Panc1 (cell line): ENCODE measurements at places on chromosomes 13 and 19.

- no peak for DNase-seq
Measured at GRCh38 chr13:40981361-40981760, 37.8 kb downstream of the ELF1 start.

- no peak for DNase-seq
Measured at GRCh38 chr13:77124423-77124822, 97.5 kb upstream of the FBXL3 start.

DNA sequence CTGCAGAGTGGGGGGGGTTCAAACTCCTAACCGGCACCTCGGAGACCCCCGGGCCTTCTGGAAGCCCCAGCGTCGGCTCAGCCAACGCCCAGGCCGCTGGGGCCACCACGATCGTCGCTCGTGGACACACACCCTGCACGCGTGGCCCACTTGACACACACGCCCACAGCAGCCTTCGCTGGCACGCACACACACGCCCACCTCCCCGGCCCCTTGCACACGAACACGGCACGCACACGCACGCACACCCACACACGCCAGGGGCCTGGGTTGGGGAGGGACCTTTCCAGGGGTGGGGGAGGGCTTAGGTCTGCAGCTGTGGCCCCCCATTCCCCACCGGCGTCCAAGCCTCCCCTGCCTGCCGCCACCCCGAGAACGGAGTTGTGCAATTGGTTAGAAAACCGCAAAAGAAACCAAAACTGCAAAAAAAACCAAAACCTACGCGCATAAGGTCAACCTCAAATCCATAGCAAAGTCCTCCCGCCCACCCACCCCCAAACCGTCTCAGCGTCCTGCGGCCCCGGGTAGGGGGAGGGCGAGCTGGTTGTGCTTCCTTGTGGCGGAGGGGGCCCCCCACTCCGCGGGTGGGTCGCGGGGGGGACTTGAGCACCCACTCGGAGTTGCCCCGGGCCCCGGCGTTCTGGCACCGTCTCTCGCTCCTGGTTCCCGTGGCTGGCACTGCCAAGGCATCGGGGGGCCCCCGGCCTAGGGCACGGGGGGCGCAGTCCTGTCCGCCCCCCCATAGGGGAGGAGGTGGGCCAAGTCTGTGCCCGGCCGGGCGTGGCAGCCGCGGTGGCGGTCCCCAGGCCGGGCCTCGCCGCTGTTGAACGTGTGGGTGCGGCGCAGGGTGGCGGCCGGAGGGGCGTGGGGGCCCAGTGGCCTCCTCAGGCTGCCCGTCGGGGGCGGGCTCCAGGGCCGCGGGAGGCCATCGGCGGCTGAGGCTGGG lies 3.3 kb upstream of the LRG1 start:
- no peak for DNase-seq

GRCh38 chr13:27012482-27013197 lies 159.0 kb downstream of the USP12 start:
- DNase-seq = no peak

- no peak for DNase-seq
Measured at GRCh38 chr13:83557845-83558244, 324.4 kb downstream of the SLITRK1 start.

- DNase-seq = no peak
Measured at GRCh38 chr13:33537026-33537425, 251.5 kb upstream of the STARD13 start.

DNA sequence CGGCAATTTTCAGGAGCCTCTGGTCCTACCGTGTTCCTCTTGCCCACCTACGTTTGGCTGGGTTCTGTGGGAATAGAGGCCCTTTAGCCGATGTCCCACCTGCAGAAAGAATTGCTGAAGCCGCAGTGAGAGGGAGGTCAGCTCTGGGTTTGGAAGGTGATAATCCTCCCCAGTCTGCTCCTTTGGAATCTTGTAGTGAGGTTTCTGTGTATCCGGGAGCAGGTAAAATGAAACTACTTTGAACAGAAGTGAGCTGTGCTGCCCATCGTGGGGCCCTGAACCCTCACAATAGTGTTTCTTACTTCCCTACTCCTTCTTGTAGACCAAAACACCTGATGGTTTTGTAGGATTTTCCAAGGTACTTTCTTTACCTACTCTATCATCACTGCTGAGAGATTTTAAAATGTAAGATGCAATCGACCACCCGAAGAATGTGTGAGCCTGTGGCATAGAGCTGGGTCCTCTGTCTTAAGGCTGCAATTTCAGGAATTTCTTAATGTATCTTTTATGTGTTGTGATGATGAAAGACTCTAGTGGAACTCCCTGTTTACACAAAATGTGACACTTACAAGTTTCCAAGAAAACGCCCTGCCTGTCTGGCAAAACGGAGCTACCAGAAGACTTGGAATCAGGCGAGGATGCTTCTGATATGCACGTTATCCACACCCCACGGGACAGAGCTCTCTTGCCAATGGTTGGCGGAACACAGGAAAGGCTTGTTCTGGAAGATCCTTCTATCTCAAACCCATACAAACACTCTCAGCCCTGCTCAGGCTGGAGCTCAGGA lies 76.1 kb downstream of the RGCC start:
- no peak for DNase-seq

DNA sequence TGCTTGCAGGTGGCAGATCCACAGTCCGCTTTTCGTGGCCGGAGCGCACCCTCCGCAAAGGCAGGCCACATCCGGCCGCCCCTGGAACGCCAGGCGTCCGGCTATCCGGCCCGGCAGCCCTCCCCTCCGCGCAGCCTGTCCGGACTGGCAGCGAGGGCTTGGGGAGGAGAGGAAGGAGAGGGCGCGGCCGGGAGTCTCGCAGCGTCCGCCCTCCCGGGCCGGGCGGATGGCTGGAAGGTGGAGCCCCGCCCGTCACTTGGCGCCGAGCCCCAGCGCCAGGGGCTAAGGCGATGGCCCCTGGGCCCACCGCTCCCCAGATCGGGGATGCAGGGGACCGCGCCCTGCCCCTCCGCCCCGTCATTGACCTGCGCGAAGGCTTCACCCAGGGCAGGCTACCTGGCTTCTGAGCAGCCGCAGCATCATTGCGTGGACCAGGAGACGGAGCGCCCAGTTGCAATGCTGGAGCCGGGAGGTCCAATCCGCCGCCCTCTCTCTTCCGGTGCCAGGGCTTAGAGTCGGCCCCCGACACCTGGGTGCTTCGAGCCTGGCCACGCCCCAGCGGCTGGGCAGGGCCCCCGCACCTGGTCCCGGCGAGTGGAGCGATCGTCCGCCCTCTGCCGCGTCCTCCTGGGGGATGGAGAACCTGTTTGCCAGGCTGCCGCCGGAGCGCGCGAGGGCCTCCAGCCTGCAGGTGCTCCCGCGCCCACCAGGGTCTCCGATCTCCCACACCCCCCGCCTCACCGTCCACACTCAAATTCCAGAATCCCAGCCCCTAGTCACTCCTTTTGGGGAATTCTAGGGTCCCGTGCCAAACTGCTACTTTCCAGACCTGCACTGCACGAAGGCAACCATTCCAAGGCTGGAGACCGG lies at the start of gene FUT1:
FUT1 (minus strand) TSS at position 146 of the 870 bp plus-strand sequence. CDS start 1,360 bp downstream, outside the sequence.
- no peak for DNase-seq

GRCh38 chr13:74325106-74325505 lies 190.9 kb upstream of the KLF12 start:
- DNase-seq = no peak
